ENCODE measurements at places on chromosomes 1 and 21. TPM values are rescaled to one million over a fixed set of nuclear protein-coding genes. Genes with fewer than 3 reads are reported as not detected.

The TMEM240 gene
- total RNA-seq = 1.8 TPM

The CFHR2 gene
- not detected for total RNA-seq

The OR2G6 gene
- not detected for total RNA-seq

The RNF207 gene
- 8.7 TPM for total RNA-seq

The CASQ2 gene
- not detected for total RNA-seq

The ADAMTS5 gene
- not detected for total RNA-seq

The MPZL1 gene
- 7.2 TPM for total RNA-seq

The TNNT2 gene
- not detected for total RNA-seq

The A3GALT2 gene
- total RNA-seq = not detected

The AGTRAP gene
- total RNA-seq = 19.0 TPM

The DMBX1 gene
- total RNA-seq = not detected

The KIAA1614 gene
- 0.12 TPM for total RNA-seq

The PTAFR gene
- total RNA-seq = 1.7 TPM

The HMGCS2 gene
- not detected for total RNA-seq

The FBXO2 gene
- 4.4 TPM for total RNA-seq

The OR2L5 gene
- total RNA-seq = 0.25 TPM

The SLC30A10 gene
- not detected for total RNA-seq

The FOXD2 gene
- 0.64 TPM for total RNA-seq

The VANGL2 gene
- not detected for total RNA-seq

The NTPCR gene
- 16.5 TPM for total RNA-seq

The ZNF672 gene
- total RNA-seq = 42.8 TPM

The FPGT gene
- total RNA-seq = 13.1 TPM

The NPPA gene
- total RNA-seq = not detected

The PARS2 gene
- 6.0 TPM for total RNA-seq

The TTC39A gene
- not detected for total RNA-seq
